ENCODE measurements at places on chromosomes 11 and 22.

DNA sequence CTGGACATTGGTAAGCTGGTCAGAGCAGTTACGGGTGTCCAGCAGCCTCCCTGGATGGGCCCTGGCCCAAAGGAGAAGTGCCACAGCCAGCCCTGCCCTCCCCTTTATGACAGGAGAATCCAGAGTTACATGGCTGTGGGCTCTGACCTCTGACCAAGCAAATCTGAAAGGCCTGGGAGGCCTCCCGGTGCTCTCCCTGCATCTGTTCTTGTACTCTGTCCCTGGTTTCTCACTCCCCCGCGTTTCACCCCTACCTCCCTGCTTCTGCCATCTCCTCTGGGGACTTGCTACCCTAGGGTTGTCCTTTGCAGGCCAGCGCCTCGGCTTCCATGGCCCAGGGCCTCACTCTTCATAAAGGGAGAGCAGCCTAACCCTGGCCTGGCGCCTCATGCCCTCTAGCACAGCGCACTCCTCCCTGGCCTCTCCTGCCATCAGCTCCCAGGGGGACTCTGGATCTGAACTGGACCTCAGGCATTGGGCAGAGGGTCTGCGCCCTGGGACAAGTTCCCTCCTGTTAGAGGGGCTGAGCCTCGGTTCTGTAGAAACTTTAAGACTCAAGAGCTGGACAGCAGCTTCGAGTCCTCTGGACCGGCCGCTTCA, 10.7 kb downstream of the PICK1 start:
- no peak for DNase-seq

DNA sequence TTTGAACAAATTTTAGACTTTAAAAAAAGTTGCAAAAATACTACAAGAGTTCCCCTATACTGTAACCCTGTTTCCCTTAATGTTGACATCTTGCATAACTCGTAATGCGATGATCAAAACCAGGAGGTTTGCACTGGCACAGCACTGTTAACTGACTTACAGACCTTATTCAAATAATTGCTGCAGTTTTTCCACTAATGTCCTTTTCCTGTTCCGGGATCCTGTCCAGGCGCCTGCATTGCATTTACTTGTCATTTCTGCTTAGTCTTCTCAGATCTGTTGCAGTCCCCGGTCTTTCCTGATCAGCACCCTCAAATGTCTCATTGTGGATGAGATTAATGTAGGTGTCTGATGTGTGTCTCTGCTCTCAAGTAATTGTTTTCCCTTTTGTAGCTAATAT, 32.0 kb downstream of the APLP2 start:
- DNase-seq: no peak

- no peak for DNase-seq
Observed at GRCh38 chr11:71307811-71308645, 55.7 kb upstream of the SHANK2 start.

- no peak for DNase-seq
Observed at GRCh38 chr11:92768121-92768840, 201.2 kb upstream of the MTNR1B start.

- no peak for DNase-seq
Observed at GRCh38 chr11:11555208-11555607, 66.6 kb downstream of the GALNT18 start.

DNA sequence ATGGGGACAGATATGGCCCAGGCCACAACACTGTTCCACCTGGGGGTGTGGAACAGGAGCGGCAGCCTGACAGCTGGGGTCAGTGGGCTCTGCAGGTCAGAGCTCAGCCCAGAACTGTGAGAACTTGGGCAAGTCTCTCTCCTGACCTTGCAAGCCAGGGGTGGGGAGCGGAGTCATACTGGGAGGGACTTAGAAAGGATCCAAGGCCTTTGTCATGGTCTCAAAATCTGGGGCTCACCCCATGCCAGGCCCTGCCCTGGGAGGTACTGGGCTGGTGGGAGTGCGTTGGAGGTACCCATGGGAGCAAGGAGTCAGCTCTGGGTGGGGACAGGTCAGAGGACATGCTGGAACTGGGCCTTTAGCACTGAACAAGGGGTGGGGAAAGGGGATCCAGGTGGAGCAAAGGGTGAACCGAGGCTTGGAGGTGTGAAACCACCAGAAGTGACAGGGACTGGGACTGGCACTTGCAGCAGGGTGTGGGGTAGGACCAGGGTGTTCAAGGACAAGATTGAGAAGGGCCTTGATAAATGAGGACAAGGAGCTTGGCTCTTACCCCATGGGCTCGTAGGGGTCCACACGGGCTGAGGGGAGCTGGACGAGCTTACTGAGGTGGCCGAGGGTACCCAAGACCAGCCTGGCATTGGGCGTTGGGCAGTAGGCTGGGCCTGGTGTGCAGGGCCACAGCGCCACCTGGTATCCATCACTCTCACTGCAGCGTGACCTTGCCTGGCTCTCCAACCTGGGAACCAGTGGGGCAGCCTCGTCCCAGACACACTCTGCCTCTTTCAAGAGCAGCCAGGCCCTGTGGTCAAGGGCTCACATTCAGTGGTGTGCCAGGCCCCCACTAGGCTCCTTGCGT, 7.4 kb upstream of the PMM1 start:
- DNase-seq: no peak

DNA sequence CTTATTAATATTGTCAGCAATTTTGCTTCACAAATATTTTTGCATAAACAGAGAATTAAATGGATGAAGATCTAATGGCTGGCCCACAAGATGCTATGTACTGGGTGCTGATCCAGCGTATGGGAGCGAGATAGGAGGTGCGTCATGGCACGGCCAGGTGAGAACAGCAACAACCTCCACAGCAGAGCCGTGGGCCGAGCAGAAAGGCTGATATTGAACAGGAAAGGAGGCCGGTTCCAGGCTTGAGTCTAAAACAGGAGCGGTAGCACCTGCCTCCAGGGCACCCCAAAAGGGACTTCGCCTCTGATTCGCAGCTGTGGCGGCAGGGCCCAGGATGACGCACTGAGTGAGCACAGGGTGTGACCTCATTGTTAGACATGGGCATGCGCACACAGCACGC, 1502.1 kb downstream of the TBC1D22A start:
- DNase-seq: no peak

DNA sequence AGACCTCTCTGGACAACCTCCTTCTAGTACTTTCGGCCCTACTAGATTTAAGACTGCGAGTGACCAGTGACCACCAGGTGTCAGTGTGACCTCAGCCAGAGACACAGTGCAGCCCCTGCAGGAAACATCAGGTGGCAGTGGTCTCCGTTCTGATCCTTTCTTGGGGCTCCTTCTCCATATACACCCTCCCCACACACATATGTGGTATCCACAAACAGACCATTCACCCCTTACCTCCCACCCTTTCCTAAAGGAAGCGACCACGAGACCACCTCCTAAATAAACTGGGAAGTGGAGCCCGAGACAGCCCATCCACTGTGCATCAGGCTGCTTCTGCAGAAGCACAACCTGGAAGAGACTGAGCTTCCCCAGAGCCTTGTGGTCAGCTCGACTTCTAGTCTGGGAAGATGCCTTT, 38.5 kb upstream of the CYP2D6 start:
- DNase-seq: peak; percentile 13

- no peak for DNase-seq
Observed at GRCh38 chr22:44316393-44317122, 3.8 kb upstream of the SHISAL1 start.
